Nephron progenitor cell (in vitro differentiated cells): ENCODE measurements at places on chromosomes 5 and 9.

DNA sequence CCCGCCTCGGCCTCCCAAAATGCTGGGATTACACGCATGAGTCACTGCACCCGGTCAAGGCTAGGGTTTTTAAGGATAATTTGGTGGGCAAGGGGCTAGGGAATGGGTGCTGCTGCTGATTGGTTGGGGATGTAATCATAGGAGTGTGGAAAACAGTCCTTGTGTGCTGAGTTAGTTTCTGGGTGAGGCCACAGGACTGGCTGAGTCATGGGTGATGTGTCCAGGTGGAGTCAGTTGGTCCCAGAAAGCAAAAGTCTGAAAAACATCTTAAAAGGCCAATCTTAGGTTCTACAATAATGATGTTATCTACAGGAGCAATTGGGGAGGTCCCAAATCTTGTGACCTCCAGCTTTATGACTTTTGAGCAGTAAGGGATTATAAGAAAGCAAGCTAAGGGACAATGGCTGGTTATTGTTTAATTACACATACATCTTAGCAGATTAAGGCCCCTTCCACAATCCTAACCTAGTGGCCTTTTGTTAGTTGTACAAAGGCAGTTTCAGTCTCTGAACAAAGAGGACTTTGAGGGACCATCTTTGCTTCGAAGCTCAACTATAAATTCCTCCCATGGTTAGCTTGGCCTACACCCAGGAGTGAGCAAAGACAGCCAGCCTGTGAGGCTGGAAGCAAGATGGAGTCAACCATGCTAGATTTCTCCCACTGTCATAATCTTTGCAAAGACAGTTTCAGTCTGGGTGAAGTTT is 5.5 kb upstream of the AOPEP start:
- no peak overlapping the region for H3K4me3 ChIP-seq
- peaks cover 5% of the 10 kb centered on the region for H3K4me1 ChIP-seq
- DNase-seq, result no peak
- H3K27ac ChIP-seq, result no peak overlapping the region

DNA sequence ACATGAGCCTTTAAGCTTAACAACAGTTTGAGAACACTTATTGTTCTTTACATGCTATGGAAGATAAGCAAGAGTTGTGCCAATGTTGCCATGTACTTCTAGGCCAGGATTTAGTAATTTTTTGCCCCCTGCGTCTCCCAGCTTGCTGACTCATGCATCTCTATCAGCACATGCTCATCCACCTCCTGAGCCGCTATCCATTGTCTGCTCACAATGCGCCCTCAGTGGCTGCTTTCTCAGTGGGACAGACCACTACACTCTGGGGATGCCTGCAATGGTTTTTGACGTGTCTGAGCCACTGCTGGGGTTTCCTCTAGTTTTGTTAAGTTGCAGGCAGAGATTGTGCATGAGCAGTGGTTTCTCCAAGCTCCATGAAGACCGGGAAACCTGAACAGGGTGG is 50.9 kb upstream of the PHF2 start:
- H3K4me3 ChIP-seq, result no peak overlapping the region
- peaks cover 5% of the 10 kb centered on the region for H3K4me1 ChIP-seq
- peaks cover 44% of the 10 kb centered on the region for H3K36me3 ChIP-seq
- no peaks in the 10 kb centered on the region for H3K27me3 ChIP-seq

GRCh38 chr9:80797101-80797829 is 892.1 kb downstream of the TLE1 start:
- peaks cover 6% of the 10 kb centered on the region for H3K36me3 ChIP-seq
- peak overlapping the region; percentile 90 for H3K27ac ChIP-seq
- peaks cover 38% of the 10 kb centered on the region for H3K4me1 ChIP-seq
- H3K4me3 ChIP-seq, result peak overlapping the region; percentile 21
- DNase-seq, result peak; percentile 38
- H3K27me3 ChIP-seq, result no peaks in the 10 kb centered on the region

GRCh38 chr9:34540827-34541226 is 18.0 kb upstream of the ENHO start:
- no peak for DNase-seq
- H3K36me3 ChIP-seq, result no peaks in the 10 kb centered on the region
- peaks cover 53% of the 10 kb centered on the region for H3K27me3 ChIP-seq
- H3K27ac ChIP-seq, result no peak overlapping the region
- no peak overlapping the region for H3K4me3 ChIP-seq
- no peaks in the 10 kb centered on the region for H3K4me1 ChIP-seq

DNA sequence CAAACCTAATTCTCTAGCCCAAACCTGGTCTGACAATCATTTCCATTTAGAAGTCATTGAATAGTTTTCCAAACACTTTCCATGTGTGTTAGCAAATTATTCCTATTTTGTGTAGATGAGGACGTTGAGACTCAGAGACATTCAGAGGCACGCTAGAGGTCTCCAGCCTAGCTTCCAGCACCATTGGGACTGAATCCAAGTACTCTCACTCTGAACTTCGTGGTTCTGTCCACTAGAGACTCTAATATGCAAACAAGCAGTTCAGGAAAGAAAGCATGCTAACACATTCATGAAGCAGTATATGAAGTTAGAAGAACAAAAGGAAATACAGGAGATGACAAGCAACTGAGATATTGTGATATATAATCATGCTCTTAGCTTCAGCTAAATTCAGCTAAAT is 354.8 kb downstream of the NTRK2 start:
- no peak overlapping the region for H3K4me3 ChIP-seq
- H3K4me1 ChIP-seq, result peaks cover 33% of the 10 kb centered on the region
- H3K27me3 ChIP-seq, result peaks cover 2% of the 10 kb centered on the region
- H3K27ac ChIP-seq, result no peak overlapping the region
- H3K36me3 ChIP-seq, result no peaks in the 10 kb centered on the region
